Cerebellar nuclear complex (tissue), 1 donor: ENCODE measurements at places on chromosomes 1 and 21.

GRCh38 chr1:11256299-11256698 lies 6.1 kb downstream of the MTOR start:
- DNase-seq: no peak

- no peak for DNase-seq
Observed at GRCh38 chr21:44517175-44517899, 22.7 kb downstream of the KRTAP10-1 start.

DNA sequence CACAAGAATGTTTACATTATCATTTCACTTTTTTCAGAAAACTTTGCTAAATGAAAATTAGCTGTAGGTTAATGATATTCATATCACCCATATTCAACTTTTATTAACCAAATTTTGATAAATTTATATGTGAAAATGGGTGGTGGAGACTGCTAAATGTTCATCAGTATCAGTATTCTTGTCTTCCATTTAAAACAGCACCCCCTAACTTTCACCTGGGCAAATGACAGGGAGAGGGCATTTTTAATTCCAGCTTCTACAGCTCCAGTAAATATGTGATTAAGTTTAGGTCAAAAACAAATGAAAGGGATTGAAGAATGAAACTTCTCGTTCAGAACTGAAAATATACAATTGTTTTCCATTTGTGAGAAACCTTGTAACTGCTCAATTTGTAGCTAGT lies 722.2 kb downstream of the KCNT2 start:
- no peak for DNase-seq

GRCh38 chr21:35081861-35082260 lies 32.8 kb upstream of the RUNX1 start:
- no peak for DNase-seq

DNA sequence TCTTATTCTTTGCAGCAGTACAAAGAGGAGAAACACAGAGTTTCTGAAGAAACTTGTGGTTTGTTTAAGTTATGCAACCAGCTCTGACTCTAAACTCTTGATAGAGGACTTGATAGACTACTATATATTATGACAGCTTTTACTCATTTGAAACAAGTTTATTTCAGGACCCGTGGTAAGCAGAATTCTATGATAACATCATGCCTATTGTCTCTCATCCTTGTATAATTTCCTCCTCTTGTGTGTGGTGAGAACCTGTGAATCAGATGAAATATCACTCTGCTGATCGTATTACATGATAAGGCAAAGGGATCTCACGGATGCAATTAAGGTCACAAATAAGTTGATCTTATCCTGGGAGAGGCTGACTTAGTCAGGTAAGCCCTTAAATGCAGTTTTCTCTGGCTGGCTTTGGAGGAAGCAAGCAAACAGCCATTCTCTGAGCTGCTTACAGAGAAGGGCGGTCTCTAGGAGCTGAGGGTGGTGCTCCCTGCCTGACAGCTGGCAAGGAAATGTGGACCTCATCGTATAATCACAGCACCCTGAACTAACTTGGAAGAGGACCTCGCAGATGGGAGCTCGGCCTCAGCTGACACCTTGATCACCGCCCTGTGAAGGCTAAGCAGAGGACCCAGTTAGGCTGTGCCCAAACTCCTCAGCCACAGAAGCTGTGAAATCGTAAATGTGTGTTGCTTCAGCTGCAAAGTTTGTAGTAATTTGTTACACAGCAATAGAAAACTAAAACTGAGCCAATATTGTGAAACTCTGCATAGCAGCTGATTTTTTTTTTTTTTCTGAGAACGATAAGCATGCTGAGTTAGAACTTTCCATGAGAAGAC lies 151.1 kb upstream of the DPT start:
- DNase-seq: no peak

GRCh38 chr1:228933753-228934152 lies 198.5 kb downstream of the RHOU start:
- DNase-seq: no peak

DNA sequence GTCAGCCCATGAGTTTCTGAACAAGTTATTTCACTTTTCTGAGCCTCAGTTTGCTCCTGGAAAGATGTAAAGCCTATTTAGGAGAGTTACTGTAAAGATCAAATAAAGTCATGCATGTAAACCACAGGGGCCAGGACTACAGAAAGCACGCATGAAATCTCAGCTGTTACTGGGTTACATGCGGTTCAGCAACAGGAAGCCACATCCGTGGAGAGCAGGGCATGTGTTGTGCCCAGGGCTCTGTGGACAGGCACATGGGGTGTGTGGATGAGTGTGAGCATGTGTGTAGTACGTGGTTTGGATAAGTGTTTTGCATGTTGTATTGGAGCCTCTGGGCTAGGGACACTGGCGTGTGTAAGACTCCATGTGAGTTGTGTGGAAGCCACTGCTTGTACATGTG lies 2.2 kb upstream of the EPHA2 start:
- no peak for DNase-seq

- no peak for DNase-seq
Observed at GRCh38 chr1:116167625-116168276, 56.6 kb downstream of the MAB21L3 start.

DNA sequence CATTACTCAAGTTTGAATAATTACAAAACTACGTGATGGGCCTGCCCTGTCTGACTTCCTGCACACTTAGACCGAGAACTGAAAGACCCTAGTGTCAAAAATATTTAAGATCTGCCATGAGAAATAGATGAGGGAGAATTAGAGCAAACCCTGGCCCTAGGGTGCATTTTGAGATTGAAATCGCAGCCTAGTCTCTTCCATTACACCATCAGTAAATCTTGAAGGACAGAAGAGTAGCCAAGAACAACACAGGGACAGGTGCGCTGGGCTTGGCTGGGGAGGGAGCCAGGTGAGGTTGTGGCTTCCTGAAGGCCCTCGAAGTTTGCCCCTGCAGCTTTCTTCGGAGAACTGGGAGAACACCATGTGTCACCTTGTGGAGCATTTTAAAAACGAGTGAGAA lies 36.7 kb upstream of the KIF26B start:
- DNase-seq: no peak

DNA sequence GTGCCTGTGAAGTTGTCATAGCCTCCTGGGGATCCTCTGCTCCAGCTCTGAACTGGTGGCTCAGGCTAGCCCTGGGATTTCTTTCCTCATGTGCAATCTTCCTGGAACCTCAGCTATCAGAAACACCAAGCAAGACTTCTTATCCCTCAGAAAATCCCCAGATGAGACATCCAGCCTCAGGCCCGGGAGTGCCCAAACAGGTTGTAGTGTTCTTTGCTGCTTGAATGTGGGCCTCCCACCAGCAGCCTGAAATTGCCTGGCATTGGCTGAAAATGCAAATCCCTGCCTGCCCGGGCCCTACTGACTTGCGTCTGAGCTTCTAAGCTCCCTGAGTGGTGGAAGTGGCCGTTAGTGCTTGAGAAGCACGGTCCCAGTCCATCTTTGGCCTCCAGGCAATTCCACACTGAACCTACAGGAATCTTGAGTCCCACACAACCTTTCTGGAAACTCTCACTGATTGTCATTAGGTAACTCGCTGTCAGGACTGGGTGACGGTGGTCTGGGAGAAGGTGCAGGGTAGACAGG lies 146.8 kb downstream of the ZBTB18 start:
- DNase-seq: no peak

- no peak for DNase-seq
Observed at GRCh38 chr1:164163289-164163849, 395.6 kb upstream of the PBX1 start.

GRCh38 chr1:78229344-78229743 lies 183.6 kb downstream of the GIPC2 start:
- DNase-seq: no peak

GRCh38 chr1:3022511-3022973 lies 1.3 kb downstream of the ACTRT2 start:
- DNase-seq: no peak

- DNase-seq: no peak
Observed at GRCh38 chr1:56920591-56921001, 45.2 kb downstream of the C8B start.

DNA sequence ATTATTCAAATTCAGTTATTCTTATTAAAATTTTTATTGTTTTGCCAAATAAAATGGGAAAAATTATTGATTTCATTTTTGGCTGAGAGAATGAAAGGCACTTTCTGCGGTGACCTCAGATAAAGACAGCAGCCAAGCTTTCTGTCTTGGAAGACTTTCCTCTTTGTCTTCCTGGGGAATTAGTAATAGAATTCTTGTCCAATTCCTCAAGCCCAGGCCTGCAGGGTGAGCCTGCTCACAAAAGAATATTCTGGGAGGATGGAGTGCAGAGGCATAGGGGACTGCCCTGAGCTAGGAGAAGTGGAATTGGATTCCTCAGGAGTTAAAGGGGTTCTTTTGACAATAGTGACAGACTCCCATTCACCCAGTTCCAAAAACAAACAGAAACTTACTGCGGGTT lies 614.5 kb upstream of the ADGRL2 start:
- no peak for DNase-seq

DNA sequence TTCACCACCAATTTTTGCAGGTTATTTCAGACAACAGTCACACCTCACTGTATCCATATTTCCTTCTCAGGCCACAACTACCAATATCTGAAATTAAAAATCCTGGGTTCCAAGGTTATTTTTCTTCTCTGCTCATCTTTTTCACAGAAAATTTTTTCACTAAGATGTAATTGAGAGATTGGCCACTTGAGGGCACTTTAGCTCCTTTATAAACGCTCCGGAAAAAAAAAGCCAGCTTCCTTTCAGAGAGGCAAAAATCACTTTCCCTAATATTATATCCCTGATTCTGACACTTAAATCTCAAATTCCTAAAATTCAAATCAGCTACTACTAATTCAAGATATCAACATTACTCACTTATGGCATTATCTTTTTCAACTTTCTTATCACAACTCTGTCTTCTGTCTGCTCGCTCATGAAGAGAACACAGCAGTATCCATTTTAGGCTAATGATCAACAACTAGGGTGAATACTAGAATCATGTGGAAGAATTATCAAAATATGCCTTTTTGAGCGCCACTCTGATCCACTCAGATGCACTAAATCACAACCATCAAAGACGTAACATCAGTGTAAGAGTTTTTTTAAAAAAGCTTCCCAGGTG lies 101.4 kb upstream of the RGS1 start:
- DNase-seq: no peak

DNA sequence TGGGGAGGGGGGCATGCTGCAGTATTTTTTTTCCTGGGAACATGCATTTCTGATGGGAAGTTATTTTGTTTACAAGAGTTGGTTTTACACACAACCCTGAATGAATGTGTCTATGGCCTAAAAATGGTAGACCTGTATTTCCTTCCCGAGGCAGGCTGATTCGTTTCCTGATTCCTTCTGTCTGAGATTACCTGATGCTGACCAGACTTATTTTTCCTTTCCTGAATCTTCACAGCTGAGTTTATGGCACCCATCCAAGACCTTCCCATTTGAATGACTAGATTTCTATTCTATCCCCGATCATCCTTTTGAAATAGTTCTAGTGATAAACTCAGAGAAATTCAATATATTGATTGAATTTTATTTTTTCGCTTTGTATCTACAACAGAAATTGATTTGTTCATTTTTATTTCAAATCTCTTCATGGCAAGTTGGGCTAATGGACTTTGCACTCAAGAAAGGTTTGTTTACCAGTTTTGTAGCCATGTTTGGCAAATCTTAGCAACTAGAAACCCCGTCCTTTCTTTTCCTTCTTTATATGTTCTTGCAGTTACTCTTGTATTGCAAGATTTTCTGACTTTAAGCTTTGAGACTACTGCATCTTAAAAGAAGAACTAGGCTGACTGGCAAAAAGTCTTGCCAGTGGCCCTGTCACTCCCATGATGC lies 15.9 kb upstream of the PLEKHM2 start:
- DNase-seq: no peak

GRCh38 chr1:211783266-211783665 lies 47.3 kb downstream of the LPGAT1 start:
- DNase-seq: no peak

- no peak for DNase-seq
Observed at GRCh38 chr1:170993151-170993550, 57.8 kb downstream of the MROH9 start.

DNA sequence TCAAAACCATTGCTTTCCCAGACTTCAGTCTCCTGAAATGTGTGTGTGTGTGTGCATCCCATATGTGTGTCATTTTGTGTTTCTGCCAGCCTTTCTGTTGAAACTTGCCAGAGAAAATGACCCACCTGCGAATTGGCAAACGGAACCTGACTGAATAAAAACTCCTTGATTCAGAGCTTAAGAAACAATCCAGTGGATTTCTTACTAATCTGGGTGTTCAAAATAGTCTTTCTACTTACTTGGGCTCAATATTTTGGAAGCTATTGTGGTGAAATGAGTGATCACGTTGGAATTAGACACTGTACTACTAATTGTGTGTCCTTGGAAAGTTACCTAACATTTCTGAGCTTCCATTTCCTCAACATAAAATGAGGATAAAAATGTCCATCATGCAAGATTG lies 138.9 kb upstream of the ERG start:
- no peak for DNase-seq

GRCh38 chr1:207919523-207920170 lies 8.7 kb upstream of the CD34 start:
- no peak for DNase-seq

DNA sequence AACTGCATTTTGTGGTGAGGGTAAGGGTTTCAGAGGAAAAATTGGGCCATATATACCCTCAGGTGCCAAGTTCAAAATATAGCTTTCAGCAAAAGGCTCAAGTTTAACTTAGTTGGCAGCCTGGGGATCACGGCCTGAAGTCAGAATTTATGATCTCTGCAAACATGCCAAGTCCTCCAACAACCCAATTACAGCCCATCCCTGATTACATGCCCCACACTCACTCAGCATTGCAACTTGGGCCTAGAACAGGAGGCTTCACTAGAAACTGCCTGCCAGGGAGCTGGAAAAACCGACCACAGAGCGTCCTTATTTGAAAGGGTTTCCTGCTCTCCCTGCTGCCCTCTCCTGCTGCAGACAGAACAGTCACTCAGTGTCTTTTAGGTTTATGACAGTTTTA lies 12.4 kb downstream of the FYB2 start:
- no peak for DNase-seq

DNA sequence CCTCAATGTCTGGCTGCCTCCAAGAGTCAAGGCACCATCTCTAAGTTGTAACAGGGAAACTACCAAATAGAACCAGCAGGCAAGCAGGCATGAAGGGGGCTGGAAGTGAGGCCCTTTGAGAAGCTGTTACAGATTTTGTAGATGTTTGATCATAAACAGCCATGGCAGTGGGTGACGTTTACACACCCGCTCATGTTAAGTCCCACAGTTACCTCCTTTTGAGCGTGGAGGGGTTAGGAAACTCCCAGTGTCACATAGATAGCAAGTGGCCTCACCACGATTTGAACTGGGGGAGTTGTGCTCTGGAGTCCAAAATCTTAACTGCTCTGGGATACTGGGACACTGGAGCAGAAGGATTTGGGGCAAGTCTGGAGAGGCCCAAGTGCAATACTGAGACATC lies 192.4 kb downstream of the HIVEP3 start:
- DNase-seq: no peak

DNA sequence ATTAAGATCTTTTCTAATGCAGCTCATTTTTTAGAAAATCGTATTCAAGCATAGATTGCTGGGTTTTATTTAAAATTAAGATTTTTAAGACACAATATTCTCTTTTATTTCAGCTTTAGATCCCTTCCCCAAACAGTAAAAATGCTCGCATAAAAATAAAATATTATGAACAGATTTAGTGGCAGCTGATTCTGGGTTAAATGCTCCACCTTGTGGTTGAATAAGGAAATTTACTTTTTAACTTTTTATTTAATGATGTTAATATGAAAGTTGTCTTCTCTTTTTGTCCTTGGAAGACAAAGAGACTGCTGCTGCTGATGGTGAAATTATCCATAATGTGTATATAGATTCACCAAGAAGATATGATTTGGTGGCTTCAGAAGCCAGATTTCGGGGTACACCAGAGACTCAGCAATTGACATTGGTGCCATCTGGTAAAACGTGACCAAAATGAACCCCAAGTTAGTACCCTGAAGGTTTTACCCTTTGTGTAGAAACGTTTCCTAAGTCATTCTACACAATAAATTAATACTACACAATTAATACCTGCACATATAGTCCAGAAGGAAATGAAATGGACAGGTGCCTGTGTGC lies 128.0 kb downstream of the ADAMTS1 start:
- no peak for DNase-seq
